ENCODE measurements at places on chromosomes 5 and 9. TPM values are rescaled to one million over a fixed set of nuclear protein-coding genes. Genes with fewer than 3 reads are reported as not detected.

The HEMGN gene
- not detected for total RNA-seq

The MCIDAS gene
- total RNA-seq, result 0.24 TPM

The CENPK gene
- total RNA-seq, result 29.8 TPM

The EQTN gene
- not detected for total RNA-seq

The ADAMTSL1 gene
- total RNA-seq, result 7.6 TPM

The ASS1 gene
- total RNA-seq, result 12.0 TPM
